ENCODE measurements at places on chromosomes 6 and 20.

GRCh38 chr20:40945754-40946450 is 82.7 kb upstream of the TOP1 start:
- no peak for DNase-seq

DNA sequence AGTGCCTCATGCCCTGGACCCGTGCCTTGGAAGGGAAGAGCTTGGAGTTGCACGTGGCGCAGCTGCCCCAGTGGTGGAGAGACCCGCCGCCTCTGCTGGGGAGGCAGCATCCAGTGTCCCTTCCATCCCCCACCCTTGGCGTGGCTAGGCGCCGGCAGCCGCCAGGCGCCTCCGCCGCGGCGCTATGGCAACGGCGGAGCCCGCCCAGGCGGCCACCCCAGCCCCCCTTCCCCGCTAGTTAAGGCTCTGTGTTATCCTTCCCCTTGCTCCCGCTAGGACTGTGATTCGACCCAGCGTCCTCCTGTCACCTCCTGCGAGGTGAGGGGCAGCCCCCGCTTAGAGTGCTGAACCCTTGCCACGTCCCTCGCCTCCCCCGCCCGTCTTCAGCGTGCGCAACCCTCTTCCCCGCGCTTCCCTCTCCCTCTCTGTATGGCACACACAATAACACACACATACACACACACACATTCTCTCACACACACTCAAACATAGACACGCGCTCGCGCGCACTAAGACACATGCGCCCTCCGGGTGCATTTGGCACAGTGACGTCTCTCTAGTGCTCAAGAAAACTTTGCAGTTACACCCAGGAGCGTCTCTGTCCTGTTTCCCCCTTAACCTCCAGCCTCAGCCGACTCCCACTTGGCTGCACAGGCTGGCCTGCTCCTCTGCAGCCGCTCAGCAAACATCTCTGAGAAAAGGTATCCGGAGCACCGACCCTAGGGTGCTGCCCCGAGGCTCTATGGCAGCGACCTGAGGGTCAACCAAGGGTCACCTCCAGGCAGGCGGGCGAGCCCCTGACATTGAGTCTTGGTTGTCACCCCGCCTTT is 8.5 kb downstream of the GRIK2 start:
- no peak for DNase-seq

GRCh38 chr6:89302936-89303335 is 12.2 kb downstream of the GABRR2 start:
- DNase-seq: no peak

GRCh38 chr6:168968801-168969200 is 284.8 kb downstream of the THBS2 start:
- no peak for DNase-seq

- no peak for DNase-seq
Measured at GRCh38 chr6:147603392-147604081, 95.0 kb downstream of the SAMD5 start.

DNA sequence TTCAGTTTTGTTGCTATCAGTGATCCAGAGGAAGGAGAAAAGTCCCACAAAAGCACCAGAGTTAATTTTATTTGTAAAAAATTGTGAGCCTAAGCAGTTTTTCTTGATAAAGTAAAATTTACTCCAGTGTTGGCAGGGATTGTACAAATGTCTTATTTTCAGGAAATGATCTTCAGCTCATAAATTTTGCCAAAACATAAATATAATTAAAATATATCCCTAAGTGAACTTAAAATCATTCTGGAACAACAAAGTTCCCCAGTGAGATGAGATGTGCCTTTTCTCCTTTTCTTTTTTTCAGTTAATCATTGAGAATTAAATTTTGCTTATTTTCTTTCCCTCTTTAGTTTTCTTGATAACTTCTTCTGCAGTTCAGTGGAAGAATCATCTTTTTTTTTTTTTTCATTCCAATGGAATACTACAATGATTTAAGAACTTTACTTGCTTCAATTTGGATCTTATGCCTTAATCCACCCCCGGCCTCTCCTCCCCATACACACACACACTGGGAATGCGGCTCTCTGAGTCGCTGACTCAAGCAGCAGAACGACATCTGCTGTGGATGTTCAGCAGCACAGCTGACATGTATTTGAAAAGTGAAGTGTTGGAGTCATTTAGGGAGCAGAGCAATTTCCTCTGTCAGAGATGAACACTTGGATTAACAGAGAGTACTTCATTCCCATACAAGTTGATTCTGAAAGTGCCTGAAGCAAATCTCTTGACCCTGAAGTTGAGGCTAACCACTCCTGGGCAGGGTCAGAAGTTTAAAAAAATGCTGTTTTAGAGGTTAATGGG is 27.7 kb upstream of the LAMA4 start:
- DNase-seq: no peak

GRCh38 chr6:6825193-6825784 is 236.8 kb downstream of the LY86 start:
- DNase-seq: no peak

All from T1000 (cell line).